CD4-positive, alpha-beta T cell treated with Interleukin-21 for 1 hour (primary cell): ENCODE measurements at places on chromosomes 12 and 14.

DNA sequence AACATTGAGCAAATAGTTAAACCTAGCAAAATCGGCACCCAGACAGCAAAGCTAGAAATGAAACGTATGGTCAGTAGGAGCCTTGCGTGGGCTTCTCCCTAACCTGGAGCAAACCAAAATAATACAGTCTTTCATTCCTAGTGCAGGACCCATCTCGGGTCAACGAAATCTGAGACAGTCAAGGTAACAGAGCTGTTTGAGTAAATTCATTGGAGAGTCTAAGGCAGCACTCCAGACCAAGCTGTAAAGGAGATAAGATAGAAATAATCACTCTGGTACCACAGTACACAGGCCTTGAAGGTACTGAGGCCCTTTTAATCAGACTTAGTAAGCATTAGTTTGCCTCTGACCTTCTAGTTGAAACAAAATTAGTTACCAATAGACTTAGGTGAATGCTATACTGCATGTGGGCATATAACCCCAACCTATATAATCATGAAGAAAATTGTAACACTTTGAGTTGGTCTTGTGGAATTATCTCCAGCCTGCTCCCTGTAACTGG, 54.4 kb upstream of the BICD1 start:
- no peak for DNase-seq

DNA sequence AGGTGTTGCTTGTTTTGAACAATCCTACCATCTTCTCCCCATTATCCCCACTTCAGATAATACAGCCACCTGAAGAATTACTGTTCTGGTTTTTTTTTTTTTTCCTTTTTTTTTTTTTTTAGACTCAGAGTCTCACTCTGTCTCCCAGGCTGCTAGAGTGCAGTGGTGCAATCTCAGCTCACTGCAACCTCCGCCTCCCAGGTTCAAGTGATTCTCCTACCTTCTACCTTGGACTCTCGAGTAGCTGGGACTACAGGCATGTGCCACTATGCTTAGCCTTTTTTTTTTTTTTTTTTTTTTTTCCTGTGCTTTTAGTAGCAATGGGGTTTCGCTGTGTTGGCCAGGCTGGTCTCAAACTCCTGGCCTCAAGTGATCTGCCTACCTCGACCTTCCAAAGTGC, 179.4 kb upstream of the ABCD2 start:
- DNase-seq: no peak

GRCh38 chr14:52801014-52801712, 9.8 kb upstream of the GNPNAT1 start:
- DNase-seq: peak; percentile 7

DNA sequence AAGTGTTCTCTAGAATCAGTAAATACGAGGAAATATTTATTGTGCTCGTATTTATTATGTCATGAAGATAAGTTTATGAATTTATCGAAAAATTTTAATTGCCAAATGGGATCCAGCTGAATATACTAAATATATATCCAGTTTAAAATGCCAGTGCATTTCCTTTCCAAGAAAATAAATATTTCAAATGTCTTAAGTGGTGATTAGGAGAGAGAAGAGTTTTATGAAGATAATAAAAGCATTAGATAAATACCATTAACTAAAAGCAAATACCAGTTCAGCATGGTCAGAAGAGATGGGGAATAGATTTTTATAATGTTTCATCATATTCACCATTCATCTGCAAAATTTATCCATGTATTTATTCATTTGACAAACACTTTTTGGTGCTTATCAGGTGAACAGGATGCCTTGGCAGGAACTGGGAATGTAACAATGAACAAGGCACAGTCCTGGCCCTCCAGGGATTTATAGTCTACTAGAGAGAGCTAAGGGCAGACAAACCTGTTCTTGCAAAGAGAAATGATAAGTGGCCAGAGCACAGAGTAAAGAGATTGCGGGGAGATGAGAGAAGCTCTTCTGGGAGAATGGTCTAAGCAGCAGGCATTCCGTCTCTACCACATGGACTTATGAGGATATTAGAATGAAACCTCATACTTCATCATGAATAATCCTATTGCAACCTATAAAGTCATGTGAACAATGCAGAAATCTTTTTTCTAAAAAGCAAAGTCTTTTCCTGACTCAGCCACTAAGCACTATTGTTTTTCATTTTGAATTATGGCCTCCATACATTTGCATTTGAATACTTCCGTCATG, 143.7 kb upstream of the ABCD2 start:
- DNase-seq: no peak

GRCh38 chr14:76867516-76868453, 41.6 kb downstream of the LRRC74A start:
- DNase-seq: peak; percentile 15

DNA sequence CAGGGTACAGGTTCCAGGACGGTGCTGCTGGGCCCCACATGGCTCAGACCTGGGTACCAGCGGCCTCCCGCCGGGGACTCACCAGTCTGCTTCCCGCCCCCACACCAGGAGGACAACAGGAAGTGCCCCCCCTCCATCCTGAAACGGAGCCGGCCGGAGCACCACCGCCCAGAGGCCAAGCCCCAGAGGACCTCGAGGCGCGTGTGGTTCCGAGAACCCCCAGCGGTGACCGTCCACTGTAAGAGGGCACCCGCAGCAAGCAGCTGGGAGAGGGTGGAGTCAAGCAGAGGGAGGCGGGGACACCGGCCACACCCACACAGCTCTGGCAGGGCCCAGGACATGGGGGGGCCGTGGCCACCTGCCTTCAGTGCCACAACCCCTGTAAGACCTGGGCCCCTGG, 8.1 kb downstream of the C14orf180 start:
- no peak for DNase-seq

DNA sequence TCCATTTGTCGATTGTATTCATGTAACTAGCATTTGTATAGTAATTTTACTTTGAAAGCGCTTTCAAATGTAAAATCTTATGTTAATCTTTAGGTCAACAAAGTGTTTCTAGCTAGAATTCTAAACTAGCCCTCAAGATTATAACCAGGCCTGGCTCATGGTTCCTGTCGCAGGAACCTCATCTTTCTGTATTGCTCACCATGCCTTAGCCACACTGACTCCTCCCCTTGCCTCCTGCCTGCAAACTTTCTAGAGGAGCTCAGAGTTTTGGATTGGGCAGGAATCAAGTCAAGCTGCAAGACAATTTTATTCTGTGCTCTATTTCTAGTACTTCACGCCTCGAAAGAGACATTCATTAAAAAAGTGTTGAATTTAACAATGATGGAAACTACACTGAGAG, 99.8 kb downstream of the TGFB3 start:
- no peak for DNase-seq

- DNase-seq: no peak
These were observed 127.1 kb downstream of the CAPZA3 start for GRCh38 chr12:18864900-18865561.

DNA sequence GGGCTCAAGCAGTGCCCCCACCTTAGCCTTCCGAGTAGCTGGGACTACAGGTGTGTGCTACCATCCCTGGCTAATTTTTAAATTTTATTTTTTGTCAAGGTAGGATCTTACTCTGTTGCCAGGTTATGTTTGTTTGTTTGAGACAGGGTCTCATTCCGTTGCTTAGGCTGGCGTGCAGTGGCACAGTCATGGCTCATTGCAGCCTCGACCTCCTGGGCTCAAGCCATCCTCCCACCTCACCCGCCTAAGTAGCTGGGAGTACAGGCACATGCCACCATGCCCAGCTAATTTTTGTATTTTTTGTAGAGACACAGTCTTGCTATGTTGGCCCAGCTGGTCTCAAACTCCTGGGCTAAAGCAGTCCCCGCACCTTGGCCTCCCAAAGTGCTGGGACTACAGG, 83.3 kb upstream of the KCNH3 start:
- DNase-seq: no peak

GRCh38 chr12:102095677-102096263, 24.1 kb downstream of the NUP37 start:
- no peak for DNase-seq

GRCh38 chr12:132632521-132633228, 14.1 kb downstream of the P2RX2 start:
- DNase-seq: no peak

DNA sequence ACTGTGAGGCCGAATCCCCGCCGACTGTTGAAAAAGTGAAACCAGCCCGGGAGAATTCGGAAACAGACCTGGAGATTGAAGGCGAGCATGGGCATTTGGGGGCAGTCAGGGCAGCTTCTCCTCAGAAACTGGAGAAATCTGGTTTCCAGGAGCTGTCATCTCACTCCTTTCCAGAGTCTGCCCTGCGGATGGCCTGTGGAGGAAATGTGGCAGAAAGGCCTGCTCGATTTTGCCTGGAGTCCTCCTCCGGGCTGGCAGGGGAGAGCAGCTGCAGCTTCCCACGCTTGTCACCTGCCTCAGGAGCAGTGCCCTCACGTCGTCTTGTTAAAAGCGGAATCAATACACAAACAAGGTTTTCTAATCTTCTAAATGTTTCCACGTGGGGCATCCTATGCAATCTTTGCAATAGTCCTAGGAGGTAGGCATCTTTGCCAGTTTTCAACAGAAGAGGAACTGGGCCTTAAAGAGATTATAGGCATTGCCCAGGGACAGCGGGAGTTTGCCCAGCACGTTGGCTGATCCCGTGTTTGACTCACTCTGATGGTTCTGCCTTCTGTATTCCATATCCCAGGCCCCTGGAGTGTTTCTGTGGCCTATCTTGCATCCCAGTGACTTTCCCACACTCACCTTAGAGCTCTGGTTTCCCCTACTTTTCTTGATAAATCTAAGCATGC, 2.3 kb downstream of the LRRC74A start:
- DNase-seq: no peak

DNA sequence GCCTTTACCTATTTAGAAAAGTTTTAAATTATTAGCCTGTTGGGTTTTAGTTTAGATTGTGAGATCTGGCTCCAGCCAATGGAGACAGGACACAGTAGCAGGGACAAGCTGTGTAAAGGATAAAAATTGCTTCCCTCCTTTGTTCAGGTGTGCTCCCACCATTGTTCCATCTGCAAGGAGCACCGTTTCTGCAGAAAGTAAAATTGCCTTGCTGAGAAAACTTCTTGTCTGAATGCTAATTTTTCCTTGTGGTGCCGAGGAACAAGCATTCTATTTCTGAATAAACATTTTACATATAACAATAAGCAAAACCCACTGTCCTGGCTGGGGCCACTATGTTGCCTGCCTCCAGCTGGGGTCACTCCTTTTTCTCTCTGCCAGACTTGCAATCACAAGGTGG, 72.7 kb upstream of the ZFP36L1 start:
- no peak for DNase-seq
